ENCODE measurements at places on chromosomes 2 and 18.

- DNase-seq = no peak
These were observed 39.5 kb downstream of the SDC1 start for GRCh38 chr2:20185176-20186022.

- no peak for DNase-seq
These were observed 557 bp upstream of the DSG2 start for GRCh38 chr18:31497404-31497835.

DNA sequence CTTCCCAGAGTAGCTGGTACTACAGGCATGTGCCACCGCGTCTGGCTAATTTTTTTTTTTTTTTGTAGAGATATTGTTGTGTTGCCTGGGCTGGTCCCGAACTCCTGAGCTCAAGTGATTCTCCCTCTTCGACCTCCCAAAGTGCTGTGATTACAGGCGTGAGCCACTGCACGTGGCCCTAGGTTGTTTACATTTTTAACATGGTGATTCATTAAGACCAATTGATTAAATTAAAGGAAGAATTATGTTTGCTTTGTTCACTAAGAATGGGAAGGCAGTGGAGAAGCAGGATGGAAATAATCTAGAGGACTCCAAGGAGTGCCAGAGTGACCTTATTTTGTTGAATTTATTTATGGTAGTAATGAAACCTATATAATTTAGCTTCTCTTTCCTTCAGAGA is 7.5 kb downstream of the LCLAT1 start:
- no peak for DNase-seq

- DNase-seq = no peak
These were observed 123.4 kb downstream of the FAM124B start for GRCh38 chr2:224278531-224278930.

GRCh38 chr2:120731175-120731574 is 4.5 kb upstream of the GLI2 start:
- no peak for DNase-seq

DNA sequence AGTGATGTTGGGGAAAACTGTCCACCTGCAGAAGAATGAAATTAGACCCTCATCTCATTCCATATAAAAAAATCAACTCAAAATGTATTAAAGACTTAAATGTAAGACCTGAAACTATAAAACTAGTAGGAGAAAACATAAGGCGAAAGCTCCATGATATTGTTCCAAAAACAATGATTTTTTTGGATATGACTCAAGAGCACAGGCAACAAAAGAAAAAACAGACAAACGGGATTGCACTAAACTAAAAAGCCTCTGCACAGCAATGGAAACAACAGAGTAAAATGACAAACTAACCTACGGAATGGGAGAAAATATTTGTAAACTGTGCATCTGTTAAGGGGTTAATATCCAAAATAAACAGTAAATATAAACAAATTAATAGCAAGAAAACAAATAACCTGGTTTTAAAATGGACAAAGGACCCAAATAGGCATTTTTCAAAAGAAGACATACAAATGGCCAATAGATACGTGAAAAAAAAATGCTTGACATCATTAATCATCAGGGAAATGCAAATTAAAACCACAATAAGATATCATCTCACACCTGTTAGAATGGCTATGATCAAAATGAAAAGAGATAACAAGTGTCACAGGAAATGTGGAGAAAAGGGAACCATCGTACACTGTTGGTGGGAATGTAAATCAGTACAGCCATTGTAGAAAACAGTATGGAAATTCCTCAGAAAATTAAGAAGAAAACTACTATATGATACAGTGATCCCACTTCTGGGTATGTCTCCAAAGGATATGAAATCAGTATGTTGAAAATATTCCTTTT is 26.6 kb downstream of the LRRFIP1 start:
- no peak for DNase-seq

DNA sequence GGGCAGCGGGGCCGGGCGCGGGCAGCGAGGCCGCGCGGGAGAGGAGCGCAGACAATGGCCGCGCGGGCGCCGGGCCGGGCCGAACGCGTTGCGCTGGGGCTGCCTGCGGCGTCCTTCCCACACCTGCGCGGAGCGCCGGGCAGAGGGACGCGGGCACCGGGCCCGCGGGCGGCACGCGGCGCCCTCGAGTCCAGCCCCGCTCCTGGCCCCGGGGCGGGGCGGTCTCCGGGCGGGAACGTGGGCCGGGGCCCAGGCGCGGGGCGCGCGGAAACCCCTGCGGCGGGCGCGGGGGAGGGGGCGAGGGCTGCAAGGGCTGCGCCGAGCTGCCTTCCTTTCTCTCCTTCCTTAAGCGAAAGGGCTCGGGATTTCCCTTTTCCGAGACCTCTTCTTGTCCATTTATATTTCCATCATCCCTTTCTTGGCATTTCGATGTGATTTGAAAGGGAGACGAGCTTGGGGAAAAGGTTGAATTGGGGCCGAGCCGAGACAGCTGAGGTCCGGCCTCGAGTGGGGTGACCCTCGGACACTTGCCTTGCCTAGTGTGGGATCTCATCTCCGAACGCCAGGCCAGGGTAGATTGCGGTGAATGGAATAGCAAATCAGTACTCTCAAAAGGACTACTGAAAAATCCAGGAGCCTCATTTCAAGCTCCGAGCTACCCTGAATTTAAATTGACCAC is 676 bp downstream of the KLHL23 start:
- DNase-seq = no peak

DNA sequence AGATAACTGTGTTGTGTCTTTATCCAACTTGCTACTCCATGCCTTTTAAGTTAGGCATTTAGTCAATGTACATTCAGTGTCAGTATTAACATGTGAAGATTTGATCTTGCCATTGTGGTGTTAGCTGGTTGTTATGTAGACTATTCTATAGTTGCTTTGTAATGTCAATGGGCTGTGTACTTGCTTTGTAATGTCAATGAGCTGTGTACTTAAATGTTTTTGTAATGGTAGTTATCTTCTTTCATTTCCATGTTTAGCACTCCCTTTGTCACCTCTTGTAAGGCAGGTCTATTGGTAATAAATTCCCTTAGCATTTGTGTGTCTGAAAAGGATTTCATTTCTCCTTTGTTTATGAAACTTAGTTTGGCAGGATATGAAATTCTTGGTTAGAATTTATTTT is 53.4 kb downstream of the MC4R start:
- DNase-seq = no peak

DNA sequence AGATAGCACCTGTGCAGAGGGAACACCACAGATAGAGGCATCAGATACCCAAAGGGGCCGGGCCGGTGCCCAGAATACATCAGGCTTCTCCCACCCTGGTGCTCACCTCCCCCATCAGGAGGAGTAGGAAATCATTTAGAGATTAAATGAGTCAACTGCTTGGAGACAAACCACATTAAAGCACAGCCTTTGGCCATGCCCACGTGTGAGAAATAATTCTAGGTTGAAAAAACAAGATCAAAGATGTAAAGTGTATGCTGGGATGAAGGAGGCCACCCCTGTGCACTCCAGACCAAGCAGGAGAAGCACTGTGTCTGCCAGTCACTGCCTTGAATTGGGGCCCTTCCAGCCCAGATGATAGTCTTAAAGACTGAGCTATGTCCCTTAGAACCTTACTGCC is 152.8 kb upstream of the ACAA2 start:
- DNase-seq = no peak

- DNase-seq = no peak
These were observed 256.1 kb downstream of the RPRM start for GRCh38 chr2:153222231-153223165.

DNA sequence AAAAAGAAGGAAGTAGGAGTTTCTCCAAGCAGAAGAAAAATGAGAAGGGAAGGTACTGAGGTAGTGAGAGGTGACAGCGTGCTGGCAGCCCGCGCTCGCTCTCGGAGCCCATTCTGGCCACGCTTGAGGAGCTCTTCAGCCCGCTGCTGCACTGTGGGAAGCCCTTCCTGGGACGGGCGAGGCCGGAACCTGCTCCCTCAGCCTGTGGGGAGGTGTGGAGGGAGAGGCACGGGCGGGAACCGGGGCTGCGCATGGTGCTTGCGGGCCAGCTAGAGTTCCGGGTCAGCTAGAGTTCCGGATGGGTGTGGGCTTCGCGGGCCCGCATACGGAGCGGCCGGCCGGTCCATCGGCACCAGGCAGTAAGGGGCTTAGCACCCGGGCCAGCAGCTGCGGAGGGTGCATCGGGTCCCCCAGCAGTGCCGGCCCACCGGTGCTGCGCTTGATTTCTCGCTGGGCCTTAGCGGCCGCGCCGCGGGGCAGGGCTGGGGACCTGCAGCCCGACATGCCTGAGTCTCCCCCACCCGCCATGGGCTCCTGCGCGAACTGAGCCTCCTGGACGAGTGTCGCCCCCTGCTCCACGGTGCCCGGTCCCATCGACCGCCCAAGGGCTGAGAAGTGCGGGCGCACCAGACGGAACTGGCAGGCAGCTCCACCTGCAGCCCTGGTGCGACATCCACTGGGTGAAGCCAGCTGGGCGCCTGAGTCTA is 11.1 kb upstream of the CYS1 start:
- DNase-seq = no peak

GRCh38 chr18:35118641-35119040 is 77.4 kb downstream of the MAPRE2 start:
- DNase-seq = no peak

GRCh38 chr2:23065210-23065609 is 319.8 kb upstream of the KLHL29 start:
- no peak for DNase-seq

GRCh38 chr18:48418539-48419276 is 9.5 kb upstream of the ZBTB7C start:
- no peak for DNase-seq

- DNase-seq = no peak
These were observed 5.8 kb upstream of the IKZF2 start for GRCh38 chr2:213157242-213157641.

- DNase-seq = no peak
These were observed 245.1 kb downstream of the KCNS3 start for GRCh38 chr2:18123577-18123976.

DNA sequence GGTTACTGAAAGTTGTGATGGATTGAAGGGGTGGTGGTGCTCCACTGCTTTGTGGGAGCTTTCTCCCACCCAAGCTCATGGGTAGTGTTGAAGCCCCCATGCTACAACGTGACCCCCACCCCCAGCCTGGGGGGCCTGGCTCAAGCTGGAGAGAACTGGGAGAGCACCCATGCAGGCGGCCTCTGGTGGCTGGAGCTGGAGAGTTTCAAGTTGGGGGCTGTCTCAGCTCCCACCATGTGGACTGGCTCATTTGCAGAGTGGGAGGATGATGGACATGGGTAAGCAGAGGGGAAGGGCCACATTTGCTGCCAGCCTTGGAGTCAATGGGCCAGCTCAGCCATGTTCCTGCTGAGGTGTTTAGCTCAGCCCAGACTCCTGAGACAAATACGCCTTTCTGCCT is 62.8 kb downstream of the INPP4A start:
- no peak for DNase-seq

DNA sequence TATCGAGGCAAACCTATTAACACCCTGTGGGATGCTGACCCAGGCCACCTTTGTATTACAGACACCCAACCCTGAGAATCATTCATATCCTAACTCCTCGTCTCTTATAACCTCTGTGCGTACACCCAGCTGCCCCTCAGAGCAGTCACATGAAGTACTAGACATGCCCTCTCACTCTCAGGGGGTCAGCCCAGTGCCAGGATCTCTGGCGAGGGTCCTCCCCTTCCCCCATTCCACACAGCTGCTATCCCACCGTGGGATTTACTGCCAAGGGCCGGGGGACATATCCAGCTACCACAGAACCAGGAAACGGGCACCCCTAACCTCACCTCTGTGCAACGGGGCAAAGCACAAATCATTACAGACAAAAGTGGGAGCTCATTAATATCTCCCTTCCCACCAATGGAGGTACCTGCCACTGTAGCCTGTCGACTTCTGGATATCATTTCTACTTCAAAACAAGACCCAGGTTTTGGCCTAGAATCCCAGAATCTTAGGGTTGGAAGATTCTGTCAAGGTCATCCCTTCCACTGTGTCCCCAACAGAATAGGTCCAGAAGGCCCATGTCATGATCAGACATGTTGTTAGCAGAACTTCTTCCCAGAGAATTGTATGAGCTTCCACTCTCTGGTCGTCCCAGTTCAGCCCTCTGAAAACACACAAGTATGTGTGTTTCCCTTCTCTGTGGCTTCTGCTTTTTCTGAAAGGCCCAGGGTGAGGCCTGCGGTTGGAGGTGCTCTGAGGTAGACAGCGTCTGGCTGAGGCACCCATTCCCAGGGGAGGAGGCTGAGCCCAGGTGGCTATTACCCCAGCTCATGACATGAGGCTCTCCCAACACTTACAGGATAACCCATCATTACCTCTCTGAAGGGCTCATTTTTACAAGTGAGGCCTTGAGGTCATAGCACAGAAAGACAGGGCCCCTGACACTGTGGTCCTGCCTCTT is 1.7 kb downstream of the TMBIM1 start:
- DNase-seq = no peak

DNA sequence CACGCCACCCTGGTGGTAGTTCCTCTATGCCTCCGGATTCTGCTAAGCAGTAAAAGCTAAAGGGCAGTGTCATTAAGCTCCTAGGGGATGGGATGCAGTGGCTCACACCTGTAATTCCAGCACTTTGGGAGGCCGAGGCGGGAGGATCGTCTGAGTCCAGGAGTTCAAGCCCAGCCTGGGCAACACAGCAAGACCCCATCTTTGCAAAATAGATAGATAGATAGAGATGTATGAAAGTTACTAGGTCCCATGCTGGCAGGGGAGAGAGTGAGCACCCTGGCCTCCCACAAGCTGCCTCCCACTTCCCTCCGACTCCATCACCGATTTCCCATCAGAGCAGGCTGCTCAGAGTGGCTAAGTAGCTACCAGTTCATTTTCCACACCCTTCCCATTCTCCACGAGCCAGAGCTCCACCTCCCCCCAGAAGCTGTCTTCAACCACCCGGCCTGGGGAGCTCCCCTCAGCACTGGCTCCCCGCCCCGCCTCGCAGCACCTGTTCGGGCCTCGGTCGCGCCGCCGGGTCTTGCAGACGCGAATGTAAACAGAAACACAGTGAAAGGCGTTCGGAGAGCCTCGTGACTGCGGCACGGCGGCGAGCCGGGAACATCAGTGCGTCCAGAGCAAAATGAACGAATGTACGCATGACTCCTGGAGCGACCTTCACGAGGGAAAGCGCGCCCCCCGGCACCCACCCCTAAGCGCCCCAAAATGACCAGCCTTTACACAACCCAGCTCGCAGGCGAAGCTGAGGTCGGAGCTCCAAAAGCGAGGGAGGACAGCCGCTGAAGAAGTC is 598 bp upstream of the CEP68 start:
- DNase-seq = no peak

Measured in substantia nigra (tissue), 51 donors.